ENCODE measurements at places on chromosomes 6 and 20.
A peak's percentile ranks its signal among the peaks of the same experiment; 100 is the strongest.

GRCh38 chr6:144286503-144287393 lies 1.6 kb downstream of the UTRN start:
- peak; percentile 60 for DNase-seq

DNA sequence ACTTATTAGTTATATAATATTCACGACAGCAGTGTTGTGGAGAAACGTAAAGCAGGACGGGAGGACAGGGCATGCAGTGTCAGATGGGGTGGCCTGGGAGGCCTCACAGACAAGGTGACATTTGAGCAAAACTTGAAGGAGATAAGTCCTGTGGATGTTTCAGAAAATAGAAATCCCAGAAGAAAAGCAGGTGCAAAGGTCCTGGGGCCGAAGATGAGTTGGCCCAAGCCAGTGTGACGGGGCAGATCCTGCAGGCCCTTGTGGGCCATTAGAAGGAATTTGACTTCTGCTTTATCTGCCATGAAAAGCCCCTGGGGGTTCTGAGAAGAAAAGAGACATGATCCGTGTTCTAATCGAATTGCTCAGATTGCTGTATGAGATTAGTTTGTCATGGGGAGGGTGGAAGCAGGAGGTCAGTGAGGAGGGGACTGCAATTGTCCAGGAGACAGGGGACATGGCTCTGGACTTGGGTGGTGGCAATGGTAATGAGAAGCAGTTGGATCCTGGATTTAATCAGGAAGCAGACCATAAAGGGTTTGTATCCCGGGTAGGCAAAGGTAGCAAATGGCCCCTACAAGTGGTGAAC lies 437.4 kb upstream of the SULF2 start:
- no peak for DNase-seq

GRCh38 chr6:10411131-10411970 lies 3.5 kb downstream of the TFAP2A start:
- no peak for DNase-seq

DNA sequence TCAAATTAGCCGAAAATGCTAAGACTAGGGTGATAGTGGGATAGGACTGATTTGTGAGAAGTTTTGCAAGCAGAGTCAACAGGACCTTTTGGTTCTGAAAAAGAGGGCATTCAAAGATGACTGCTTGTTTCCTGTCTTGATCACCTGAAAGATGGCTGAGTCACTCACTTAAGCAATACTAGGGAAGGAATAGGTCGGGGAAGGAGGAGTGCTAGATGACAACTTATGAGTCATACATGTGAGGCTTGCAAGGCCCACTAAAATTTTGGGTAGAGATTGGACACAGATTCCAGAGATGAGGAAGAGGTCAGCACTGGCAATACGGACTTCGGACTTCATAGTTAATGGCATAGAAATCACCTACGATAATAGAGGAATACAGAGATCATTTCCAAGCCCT lies 89.2 kb downstream of the FAM83B start:
- no peak for DNase-seq

DNA sequence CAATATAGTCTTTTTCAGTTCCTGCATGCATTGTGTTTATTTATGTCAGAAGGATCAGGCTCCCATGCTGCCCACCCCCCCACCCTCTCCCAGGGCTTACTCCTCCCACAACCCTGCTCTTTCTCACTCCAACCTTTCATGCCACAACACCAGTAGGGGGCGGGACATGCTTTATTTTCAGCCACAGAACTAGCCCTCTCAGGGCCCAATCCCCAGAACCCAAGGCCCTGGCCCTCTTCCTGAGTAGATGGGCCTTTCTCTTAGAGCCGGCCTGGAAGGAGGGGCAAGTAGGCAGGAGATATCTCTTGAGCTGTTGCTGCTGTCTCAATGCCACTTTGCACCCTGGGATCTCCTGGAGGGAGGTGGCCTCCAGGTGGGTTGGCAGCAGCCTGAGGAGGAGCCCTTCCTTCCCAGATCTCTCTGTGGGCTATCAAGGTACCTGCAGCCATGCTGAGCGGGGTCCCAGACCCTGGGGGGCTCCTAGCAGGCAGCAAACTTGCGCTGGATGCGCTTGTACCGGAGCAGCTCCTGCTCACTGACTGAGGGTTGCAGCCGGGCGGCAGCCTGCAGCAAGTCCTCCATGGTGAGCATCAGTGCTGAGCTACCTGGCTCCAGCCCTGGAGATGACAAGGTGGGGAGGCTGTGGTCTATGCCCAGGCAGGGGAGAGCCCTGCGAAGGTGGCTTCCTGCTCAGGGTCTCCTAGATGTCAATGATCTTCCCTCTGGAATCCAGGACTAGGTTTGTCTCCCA lies 3.5 kb downstream of the GNMT start:
- DNase-seq: no peak

DNA sequence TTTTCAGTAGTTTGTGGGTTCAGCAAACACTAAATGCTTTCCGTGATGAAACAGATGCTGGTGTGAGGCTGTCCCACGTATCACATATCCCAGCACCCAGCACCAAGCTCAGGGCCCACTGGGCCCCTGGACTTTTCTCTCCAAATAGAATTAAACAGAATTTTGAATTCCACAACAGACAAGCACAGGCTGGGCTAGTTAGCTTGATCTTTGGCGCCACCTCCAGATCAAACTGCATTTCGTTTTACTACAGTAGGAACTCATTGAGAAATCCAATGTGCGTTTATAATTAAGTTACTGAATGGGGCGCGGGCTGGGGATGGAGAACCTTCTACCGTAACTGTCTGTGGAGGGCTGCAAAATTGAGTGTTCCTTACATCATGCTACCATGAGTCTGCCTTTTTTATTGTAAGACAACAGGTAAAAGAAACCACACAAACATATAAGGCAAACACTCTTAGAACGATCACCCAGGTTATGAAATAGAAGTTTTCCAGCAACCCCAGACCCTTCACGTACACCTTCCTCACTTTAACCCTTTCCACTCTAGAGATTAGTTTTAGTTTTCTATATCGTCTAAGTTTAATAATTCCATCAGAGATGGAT lies 107.8 kb downstream of the ZFP64 start:
- DNase-seq: peak; percentile 82

GRCh38 chr20:62376112-62377063 lies 9.3 kb upstream of the LAMA5 start:
- peak; percentile 50 for DNase-seq

- DNase-seq: no peak
Observed at GRCh38 chr6:53765270-53765669, 29.5 kb upstream of the LRRC1 start.
